Inflammatory macrophage treated with lipopolysaccharide for 1 hour (primary cell): ENCODE measurements at places on chromosomes 5 and 9.

- no peak for DNase-seq
Observed at GRCh38 chr9:73643379-73644013, 491.8 kb downstream of the ANXA1 start.

DNA sequence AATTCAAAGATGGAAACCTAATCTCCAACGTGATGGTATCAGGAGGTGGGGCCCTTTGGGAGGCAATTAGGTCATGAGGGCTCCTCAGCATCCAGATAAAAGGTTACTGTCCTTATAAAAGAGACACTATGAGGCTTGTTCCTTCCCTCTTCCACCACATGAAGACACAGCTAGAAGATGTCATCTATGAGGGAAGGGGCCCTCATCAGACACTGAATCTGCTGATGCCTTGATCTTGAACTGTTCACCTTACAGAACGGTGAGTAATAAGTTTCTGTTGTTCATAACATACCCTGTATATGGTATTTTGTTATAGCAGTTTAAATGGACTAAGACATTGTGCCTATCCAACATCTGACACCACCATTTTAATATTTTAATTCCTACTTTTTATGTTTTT is 19.7 kb upstream of the CCNH start:
- no peak for DNase-seq

GRCh38 chr5:116914869-116915504 is 340.4 kb upstream of the SEMA6A start:
- DNase-seq, result no peak

GRCh38 chr9:38183994-38184568 is 115.1 kb upstream of the SHB start:
- no peak for DNase-seq

DNA sequence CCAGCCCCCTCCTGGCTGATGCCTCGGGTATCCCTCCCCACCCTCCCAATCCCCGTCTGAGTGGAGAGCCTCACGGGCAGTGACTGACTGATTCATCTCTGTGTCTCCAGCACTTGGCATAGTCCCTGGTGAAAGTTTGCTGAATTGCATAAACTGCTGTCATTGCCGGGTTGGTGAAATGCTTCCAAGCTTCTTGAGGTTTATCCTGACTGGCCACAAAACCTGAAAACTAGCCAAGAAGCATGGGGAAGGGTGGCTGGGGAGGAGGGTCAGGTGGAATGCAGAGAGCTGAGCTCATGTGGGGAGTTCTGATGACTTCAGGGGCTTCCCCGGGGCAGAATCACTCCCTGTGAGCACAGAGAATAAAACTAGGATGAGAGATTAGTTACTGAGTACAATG is 56.9 kb upstream of the GGTA1 start:
- peak; percentile 46 for DNase-seq

GRCh38 chr5:143701493-143701892 is 110.5 kb upstream of the HMHB1 start:
- DNase-seq, result no peak

DNA sequence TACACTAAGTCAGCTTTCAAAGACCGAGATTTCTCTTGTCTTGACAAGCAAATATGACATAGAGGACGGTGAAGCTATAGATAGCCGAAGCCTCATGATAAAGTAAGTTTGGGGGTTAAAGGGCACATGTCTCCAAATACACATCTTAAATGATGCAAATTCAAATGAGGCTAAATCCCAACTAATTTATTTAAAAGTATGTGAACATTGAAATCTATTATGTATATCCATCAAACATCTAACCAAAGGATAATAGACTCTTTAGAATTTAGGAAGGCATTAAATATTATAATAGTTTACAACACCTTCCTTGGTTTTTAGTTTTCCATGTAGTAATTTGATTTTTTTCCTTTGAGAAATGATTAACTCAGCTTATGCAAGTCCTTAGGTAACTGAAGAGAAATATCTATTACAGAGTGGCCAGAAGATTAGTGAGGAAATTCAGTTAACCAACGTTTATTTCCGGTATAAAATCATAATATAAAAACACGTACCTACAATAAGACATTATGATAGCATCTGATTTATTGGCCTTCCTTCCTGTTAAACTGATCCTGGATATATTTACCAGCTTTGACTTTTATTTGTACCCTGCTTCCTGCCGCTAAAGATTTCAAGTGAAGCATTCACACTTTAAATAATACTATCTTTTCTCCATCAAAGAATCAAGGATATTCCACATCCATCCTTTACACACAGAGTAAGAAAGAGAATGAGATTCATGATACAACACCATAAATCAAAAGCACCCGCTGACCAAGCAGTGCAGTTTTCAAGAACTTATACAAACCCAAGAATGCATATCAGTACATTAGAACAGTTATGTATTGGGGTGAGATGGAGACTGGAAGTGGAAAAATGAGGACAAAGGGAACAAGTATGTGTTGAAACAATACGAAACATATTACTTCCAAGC is 31.9 kb upstream of the F2R start:
- DNase-seq, result no peak

DNA sequence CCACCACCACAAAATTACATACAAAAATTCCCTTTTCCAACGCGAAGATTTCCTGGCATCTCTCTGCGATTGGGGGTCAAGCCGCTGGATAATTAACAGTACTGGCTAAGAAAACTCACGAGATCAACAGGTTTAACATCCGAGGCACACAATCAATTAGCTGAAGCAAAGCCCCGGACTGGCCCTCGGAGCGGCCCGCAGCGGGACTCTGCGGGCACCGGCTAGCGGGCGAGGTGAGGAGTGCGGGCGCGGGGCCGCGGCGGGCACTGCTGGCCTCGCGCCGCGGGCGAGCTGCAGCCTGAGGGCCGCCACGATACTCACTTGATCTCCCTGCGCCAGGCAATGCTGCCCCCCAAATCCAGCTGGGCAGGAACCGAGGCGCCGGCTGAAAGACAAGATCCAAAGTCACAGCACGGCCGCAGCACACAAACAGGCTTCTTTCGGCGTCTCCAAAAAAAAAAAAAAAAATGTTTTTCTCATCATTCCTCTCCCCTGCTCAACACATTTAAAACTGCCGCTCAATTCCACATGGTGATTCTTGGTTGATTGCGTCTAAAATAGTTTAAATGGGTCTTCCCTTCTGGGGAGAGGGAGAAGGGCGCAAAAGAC is 210.2 kb downstream of the MEF2C start:
- DNase-seq, result no peak

DNA sequence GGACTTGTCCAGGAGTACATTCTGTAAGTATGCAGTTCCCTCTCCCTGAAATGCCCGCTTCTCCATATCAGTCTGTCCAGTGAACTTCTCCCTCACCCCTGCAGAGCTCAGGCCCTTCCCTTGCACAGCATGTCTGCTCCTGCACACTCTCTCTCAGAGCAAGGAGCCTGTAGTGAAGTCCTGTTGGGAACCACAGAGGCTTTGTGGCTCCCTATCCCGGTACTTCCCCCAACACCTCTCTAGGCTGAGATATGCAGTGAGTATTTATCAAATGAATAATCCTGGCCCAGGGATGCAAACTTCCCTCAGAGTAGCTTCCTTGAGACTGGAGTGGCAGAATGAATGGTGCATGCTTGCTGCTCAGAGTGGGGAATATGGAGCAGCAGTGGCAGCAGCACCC is 48.8 kb downstream of the POC5 start:
- DNase-seq, result no peak

DNA sequence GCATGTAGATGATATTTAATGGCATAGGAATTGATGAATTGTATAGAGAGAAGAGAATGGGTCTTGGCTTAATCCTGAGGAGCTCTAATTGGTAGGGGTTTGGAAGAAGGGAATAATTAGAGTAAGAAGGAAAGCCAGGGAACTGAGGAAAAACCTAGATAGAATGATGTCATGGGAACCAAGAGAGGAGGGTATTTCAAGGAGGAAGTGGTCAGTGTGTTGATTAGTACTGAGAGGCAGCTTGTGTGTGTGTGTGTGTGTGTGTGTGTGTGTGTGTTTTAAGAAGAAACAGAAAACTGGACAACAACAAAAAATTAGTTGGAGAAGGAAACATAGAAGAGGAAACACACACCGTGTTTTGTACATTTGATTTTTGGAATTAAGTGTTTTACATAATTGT is 42.8 kb downstream of the MAST4 start:
- DNase-seq, result peak; percentile 61

GRCh38 chr5:133314086-133314485 is 262.3 kb downstream of the HSPA4 start:
- no peak for DNase-seq

GRCh38 chr9:79925326-79925725 is 353.6 kb downstream of the TLE4 start:
- DNase-seq, result no peak

DNA sequence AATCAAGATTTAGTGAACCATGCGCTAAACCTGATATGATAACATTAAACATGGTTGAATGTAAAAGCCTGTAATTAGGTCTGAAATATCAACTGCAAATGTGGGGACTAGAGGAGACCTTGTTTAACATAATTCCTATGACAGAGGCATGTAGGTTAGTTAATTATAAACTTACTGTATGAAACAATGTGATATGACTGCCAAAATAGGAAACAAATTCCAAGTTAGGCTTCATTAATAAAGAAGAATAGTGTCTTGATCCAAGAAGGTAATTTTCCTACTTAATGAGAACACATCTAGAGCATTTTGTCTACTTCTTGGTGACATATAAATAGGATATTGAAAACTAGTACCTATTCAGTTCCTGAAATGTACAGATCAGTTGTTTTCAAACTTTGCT is 136.2 kb upstream of the TARS1 start:
- DNase-seq, result no peak

DNA sequence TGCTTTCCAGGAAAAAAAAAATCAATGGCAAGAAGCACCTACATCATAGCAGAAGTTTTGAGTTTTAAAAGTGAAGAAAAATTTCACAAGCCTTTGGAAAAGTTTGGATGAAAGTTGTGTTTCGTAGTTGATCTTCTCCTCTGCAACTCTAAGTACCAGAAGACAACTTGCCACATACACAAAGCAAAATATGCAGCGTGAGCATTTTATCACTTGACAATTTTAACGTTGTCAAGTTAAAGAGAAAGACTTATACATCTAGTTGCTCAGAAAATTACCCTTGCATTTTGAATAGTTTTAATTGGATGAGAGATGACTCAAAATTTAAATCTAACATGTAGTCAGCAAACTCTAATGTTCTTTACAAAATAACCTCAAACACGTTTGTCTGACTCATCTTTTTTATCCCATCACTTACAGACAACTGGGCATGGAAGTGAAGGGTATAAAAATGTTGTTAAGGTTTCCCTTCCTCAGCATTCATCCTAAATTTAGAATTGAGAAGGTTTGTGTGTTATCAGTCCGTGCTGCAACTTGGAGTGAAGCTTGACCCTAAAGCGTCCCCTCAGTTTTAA is 213.4 kb downstream of the MARCHF11 start:
- no peak for DNase-seq
